Stimulated activated CD4-positive, alpha-beta T cell treated with anti-CD3 and anti-CD28 coated beads, TNF-alpha, amount 100 ng/mL, for 1 hour (primary cell): ENCODE measurements at places on chromosomes 7 and 10.

GRCh38 chr7:94406696-94407095 is 12.0 kb downstream of the COL1A2 start:
- DNase-seq = no peak

DNA sequence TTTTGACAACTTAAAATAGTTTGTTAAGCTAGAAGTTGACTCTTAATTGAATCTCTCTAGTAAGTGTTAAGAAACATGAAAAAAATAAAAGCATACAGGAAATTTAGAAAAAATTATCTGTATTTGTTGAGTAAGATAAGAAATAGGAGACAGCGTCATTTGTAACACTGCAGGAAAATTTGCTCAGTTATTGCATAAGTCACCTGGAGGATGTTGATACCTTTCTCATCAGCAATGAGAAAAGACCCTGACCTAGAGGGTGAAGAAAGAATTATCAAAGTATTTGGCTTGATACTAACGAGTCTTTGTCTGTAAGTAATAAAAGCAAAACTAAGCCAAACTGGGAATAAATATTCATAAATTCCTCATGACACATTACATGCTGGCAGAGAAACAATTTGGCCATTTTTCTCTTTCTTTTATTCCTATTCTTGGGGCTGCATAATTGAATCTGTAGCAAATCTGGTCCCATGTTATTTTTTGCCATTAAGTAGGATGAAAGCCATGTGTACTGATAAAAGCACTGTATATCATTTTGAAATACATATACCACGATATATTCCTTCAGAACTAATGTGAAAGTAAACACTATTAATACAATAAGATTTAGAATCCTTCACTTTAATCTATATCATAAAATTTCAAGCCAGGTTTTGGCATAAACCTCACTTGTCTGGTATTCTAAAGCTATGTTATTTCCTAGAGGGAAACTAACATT is 362.8 kb downstream of the THSD7A start:
- DNase-seq = no peak

DNA sequence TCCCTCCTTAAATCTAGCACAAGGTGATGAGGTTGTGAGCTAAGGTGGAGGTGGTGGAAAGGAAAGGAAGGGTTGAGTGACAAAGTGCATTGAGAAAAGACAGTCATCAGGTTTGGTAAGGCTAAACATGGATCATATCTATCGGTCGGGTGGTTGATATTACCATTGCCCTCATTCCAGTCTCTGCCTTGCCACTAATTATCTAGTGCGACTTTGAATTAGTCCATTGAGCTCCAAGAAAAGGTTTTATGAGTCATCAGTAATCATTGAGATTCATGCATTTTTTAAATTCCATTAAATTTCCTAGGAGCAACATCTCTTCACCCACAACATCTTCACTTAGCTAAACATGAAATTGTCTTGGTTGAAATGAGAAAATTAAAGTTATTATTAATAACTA is 68.9 kb upstream of the FRMD4A start:
- no peak for DNase-seq

GRCh38 chr7:120725376-120726039 is 132.4 kb downstream of the TSPAN12 start:
- DNase-seq = no peak

DNA sequence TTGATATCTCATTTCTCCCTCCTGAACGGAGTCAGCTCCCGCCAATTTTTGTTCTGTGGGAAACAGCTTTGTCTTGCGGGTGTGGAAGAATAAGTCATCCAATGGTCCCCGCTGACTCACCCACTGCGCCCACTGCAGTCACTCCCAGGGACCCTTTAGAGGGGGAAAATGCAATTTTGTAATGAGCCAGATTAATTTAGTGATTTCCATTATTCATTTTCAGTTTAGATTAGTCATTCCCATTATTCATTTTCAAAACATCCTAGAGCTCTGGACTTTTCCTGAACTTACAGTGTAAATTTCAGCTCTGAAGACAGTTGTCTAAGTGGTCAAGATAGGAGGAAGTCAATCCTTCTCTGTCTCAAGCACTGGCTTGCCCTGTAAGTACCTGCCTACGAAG is 154.9 kb upstream of the TMEM72 start:
- no peak for DNase-seq

DNA sequence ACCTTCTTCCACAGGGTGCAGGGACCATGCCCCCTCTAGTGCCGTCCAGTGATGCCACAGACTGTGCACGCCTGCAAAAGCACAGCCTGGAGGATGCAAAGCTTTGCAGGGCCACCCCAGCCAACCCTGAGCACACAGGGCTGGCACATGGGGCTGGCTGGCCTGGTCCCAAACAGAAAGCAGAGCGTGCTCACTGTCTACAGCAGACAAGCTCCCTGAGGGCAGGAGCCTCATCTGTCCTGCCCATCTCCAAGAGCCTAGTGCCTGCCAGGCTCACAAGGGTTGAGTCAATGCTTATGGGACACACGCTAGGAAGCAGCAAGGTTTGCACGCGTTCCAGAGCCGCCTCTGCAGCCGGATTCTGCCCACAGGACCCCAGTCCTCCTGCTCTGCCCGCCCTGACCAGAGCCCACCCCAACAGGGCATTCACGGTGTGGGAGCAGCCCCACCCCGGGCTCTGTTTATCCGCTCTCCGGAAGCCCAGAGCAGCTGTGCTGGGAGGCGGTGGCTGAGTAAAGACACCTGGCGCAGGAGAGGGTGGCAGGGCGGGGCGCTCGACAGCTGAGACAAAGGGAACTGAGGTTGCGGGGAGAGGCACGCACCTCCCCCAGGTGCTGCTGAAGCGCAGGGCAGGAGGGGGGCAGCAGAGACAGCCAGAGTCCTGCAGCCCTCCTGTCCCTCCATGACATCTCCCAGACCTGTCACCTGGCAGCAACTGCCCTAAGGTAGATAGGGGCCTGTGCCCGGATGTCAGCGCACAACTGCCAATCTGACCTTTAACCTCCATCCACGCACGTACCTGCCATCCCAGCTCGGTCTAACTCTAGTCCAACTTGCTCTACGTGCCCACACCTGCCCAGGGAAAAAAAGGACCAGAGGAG is 4.3 kb downstream of the KCNH2 start:
- no peak for DNase-seq

- no peak for DNase-seq
Measured at GRCh38 chr10:95170790-95171189, 23.2 kb upstream of the ACSM6 start.

DNA sequence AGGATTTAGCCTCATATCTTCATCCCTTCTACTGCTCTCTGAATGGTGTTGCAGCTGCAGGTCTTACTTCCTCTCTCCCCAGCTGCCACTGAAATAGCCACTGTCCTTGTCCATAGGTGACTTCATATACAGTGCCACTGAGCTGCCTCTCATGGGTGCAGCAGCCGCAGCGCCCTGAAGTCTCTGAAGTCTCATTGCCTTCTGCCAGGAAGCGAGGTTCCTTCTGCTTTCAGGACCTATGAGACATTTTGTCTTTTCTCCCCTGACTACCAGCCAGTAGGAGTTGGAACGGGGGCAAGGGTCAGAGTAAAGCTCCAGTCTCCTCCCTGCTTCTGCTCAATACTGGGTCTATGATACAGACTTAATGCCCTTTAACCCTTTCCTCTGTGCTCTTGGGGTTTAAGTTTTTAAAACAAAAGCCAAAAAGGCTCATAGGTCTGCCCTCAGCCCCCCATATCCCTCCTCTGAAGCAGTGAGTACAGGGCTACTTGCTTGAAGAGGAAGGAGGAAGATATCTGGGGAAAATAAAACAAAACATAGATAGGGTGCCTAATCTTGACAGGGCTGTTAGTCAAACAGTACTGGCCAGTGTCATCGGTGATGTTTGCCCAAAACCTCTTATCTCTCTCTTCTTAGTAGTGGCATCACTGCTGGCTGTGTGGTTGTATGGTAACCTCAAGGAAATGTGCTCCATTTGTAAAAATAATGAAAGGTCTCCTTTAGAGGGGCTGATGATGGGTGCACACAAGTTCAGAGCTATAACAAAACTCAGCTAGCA is 7.1 kb downstream of the PLCE1 start:
- no peak for DNase-seq

DNA sequence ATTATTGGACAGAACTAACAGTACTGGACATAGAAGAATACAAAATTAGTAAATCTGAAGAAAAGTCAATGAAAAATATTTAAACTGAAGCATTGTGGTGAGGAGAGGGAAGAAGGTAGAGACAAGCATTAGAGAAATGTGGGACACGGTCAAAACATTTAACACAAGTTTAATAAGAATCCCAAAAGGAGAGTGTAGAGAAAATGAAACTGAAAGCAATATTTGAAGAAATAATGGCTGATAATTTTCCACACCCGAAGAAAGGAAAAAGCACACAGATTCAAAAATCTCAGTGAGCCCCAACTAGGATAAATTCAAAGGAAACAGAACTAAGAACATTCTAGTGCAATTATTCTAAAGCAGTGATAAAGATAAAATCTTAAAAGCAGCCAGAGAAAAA is 126.4 kb upstream of the LRRTM3 start:
- DNase-seq = no peak

GRCh38 chr7:112556633-112557032 is 75.8 kb downstream of the LSMEM1 start:
- DNase-seq = no peak

- DNase-seq = no peak
Measured at GRCh38 chr7:82335927-82336326, 107.7 kb downstream of the CACNA2D1 start.

DNA sequence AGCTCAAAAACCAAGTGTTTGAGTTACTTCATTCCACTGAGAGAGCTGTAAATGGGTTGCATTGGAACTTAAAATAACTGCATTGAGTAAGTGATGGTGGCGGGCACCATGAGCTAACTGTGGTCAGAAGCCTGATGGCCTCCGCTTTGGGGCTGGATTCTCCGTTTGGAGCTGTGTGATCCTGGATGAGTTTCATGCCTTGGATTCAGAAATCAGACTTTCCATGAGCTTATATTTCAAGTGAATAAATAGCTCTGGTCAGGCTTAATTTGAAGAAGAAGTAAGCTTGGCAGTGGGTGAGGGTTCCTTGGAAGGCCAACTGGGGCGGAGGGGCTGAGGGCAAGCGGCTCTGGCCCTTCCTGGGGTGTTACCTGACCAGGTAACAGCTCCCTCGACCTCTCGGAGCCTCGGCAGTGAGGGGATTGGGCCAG is 5.6 kb downstream of the HTRA1 start:
- DNase-seq = no peak

DNA sequence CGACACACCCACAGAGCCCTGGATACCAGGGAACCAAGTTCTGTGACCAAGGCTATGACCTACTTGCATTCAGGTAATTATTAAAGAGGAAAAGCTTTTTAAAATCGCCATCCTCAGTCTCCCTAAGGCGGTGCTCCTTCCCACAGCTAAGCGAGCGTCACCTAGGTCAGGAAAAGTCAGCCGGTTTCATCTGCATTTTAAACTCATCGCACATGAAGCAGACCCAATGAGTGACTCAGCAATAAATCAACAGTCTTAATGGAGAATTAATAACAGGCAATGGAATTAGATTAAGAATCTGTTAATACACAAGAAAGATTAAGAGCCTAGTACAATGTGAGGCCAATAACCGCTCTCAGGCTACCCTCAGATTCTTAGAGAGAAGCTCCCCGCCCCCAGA is 59.2 kb downstream of the HSPA12A start:
- DNase-seq = no peak

GRCh38 chr10:110797416-110797815 is 74.3 kb upstream of the PDCD4 start:
- no peak for DNase-seq

GRCh38 chr7:49520951-49521350 is 252.5 kb upstream of the VWC2 start:
- DNase-seq = no peak

DNA sequence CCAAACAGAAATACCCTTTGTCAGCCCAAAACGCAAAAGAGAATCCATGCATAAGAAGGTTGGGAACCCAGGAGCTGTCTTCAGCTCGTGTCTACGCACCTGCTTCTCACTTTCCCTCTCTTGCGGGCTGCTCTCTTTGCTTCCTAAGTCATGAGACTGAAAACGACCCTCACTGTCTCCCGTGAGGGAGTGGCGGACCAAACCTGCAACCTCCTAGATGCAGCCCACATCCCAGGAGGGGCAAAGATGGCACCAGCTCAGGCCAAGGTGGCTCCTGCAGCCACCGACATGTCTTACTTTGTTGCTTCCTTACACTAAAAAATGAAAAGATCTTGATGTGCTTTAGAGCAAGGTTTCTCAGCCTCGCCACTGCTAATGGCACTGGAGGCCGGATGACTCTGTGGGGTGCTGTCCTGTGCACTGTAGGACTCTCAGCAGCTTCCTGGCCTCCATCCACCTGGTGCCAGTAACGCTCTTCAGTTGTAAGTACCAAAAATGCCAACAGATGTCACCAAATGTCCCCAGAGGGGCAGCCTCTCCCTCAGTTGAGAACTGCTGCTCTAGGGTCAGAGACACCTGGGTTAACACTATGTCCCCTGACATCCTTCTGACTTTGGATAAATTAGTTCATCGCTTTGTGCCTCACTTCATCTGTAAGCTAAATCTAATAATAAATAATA is 179.8 kb upstream of the PFKP start:
- no peak for DNase-seq

DNA sequence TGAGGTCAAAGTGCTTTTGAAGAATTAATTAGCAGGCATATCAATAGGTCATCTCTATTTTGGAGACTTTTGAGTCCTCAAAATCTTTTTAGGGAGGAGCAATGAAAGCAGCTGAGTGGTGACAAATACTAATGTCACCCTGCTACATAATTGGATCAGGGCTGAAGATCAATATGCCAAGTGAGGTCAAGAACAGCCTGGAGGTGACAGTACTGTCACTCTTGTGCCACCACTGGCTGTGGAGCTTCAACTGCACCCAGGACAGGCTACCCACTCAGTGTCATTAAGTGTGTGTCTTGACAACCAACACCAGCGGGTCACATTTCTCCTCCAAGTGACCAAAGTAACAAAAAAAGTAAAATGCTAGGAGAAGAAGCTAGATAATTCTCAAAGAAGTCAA is 167.8 kb downstream of the DOCK4 start:
- DNase-seq = no peak

DNA sequence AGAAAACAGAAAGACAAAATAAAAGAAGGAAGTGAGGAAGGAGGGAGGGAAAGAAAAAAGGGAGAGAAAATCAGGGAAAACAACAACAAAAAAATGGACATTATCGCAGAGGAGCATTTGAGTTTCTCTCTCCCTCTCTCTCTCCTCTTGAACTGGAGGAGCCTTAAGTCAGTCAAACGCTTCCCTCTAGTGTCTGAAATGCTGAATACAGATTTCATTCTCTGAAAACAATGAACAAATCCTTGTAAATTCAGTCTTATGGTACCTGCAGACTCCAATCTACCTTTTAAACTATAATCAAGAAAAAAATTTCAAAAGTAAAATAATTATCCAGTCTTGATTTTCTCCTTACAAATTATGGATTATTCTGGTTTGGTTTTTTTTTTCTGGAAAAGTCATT is 89.2 kb upstream of the PFKP start:
- no peak for DNase-seq

DNA sequence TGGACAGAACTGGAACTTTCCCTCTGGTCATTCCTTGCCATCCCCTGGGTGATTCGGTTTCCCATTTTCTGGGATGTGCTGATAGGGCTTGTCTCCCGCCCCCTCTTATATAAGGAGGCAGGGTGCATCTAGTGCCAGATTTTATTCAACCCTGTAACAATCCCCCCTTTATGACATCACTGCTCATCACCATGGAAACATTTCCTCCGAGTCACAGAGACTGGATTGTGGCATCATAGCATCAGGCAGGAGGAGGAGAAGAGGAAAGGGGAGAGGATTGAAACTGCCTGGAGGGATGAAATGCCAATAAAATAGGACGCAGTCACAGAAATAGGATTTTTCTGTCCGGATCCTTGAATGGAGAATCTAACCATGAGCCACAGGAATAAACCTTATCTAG is 25.0 kb downstream of the SORCS3 start:
- no peak for DNase-seq
